Stimulated activated CD4-positive, alpha-beta T cell treated with anti-CD3 and anti-CD28 coated beads, Interleukin-15, amount 100 ng/mL, for 24 hours (primary cell): ENCODE measurements at places on chromosomes 6 and 20.

DNA sequence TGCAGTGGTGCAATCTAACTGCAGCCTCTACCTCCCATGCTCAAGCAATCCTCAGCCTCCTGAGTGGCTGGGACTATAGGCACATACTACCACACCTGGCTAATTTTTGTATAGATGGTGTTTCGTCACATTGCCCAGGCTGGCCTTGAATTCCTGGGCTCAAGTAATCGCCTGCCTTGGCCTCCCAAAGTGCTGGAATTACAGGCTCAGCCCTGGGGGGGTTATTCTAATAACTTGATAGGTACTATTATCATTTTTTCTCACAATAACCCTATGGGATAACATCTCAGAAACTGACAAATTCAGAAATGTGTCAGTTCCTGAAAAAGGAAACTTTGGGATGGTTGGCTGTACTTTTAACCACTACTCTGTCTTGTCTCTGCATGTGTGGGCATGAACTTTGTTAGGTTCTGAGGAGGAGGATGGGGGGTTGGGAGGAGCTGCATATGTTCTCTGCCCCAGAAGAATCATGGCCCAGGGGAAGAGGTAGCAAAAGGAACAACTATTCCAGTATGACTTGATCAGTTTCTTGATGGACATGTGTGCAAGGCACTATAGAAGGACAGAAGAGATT is 169.9 kb downstream of the CARMIL1 start:
- no peak for DNase-seq

DNA sequence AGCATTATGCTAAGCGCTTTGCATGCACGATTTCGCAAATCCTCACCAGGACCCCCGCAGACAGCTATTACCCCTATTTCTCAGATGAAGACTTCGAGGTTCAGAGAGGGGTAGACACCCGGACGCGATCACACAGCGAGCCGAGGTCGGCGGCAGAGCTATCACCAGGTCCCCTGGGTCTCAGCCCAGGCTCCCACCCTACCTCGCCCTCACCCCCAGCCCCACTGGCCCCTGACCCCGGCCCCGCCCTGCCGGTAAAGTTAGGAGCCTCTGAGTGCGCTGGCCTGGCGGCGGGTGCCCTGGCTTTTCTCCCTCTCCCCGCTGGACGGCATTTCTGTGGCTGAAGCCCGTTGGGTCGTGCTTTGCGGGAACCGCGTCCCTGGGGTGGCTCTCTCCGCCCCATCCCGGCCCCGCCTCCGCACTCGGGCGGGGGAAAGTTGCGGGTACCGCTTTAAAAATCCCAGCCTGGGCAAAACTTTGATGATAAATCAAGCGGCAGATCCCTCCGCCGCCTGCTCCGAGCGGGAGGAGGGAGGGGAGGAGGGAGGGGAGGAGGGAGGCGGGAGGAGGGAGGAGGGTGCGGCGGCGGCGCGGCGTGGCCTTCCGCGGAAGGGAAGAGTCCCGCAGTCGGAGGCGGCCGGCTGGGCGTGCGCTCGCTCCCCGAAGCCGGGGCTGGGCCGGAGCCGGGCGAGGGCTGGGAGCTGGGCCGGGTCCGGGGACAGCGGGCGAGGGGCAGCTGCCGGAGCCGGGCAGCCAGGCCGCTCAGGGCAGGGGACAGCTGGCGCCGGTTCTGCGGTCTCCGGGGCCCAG is at the start of gene VSTM2L:
VSTM2L (plus strand) TSS at position 624 of the 810 bp plus-strand sequence. CDS start 224 bp downstream, outside the sequence.
- peak; percentile 37 for DNase-seq

DNA sequence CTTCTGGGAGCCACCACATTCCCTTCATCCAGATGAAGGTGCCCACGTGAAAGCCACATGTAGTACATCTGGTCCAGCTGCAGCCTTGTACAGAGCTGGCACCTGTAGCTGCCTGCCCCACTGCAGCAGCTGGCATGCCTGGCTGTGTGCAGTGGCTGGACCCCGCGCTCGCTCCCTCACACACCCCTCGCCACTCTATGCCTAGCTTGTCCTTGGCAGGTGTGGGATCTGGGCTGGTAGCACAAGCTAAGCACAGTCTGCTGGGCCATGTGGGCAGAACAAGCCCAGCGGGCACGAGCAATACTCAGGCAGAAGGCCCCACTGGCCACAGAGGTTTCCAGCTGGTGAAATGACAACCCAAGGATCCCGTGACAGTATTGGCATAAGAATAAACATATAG is 199.4 kb upstream of the PRND start:
- DNase-seq, result no peak

DNA sequence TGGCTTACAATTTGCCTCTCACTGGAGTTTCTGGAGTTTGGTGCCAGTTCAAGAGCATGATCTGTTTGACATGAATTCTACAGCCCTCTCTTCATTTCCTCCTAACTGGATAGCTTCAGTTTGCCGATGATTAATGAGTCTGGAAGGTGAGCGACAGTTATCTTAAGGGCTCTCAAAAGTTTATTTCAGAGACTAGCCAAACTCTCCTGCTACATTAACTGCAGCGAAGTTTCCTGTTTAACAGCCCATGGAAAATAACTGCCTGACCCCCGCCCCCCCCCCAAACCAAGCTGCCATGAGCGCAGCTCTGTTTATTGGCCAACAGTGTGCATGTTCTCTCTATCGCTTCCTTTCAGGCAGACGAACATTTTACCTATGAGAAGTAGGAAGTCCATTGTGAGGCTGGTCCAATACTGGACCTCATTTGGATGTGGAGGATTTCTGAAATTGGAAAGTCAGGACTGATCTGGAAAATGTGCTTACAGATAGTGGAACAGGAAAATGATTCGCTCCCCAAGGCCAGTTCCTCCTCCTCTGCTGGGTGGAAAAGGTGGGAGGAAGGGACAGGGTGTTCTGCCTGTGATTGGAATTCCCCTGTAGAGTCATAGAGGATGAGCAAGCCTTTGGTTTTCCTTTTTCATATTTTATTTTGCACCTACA is 522.2 kb upstream of the JAG1 start:
- DNase-seq, result no peak

DNA sequence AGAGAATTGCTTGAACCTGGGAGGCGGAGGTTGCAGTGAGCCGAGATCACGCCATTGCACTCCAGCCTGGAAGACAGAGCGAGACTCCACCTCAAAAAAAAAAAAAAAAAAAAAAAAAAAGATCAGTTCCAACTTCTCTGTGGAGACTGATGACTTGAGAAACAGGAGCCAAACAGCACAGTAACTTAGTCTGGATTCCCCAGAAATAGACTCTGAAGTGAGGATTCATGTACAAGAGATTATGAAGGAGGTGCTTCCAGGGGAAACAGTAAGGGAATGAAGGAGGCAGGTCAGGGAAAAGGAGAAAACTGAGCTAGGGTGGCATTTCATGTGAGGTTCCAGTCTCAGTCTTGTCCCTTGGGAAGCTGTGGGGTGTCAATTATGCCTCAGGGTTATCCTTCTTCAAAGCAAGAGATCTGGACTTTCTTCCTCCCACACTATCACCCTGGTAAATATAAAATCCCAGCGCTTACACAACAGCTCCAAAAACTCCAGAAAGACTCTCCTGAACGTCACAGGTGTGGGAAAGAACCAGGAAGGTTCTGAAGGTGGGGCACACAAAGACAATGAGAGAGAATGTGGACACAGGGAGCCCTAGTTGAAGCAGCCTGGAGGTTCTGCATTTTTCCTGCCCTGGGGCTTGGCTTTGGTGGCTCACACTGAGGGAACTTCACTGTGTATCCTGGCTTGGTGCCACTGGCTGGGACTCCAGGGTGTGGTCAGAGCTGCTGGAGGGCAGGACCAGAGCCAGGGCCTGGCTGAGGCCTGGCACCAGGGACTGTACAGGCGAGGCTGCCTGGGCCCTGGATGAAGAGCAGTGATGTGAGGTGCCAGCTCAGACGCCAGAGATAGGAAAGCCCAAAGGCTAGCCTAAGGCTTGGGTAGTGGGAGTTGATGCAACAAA is 46.8 kb downstream of the PCNA start:
- no peak for DNase-seq

DNA sequence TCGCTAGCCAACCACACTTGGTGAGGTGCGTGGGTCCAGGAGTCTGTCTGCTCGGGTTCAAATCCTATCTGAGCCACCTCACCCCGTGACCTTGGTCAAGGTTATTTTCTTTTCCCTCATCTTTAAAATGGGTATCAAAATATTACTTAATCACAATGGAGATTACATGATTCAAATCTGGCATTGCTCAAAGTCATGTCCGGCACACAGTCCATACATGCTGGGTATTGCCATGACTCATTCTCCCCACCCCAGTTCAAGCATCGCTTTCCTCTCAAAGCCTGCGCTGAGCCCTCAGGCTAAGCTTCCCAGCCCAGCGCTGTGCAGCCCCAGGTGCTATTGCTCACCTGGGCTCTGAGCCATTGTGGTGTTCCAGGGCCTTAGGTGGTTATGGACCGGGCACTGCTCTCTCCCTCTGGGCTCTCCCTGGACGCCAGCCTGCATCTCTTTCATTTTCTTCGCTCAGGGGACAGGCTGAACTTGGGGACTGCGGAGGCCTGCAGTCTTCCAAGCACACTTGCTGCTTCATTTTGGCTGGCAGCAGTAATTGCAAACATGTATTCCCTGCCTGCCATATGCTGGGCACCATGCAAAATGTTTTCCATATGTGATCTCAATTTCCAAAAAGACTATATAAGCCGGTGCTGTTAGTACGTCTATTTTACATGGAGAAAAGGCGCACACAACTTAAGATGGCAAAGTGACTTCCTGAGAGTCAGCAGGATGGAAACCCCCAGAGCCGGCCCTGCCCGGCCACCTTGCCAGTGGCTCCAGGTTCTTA is 27.3 kb downstream of the WRNIP1 start:
- DNase-seq, result no peak

DNA sequence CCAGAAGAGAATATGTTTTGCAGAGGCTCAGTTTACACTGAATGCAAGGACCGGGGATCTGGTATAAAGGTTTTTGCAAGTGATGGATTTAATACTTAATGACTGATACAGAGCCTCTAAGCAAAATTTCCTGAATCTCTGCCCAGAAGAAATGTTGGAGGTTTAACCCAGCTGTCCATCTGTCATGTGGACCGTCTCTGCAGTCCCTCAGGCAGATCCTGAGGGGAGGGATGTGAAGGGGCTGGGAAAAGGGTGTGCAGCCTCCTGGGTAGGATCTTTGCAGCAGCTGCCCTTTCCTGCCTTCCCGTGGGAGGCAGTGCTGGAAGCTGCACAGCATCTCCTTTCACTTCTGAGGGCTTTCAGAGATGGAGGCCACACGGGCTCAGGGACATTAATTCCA is 207.0 kb downstream of the SLC24A3 start:
- no peak for DNase-seq

DNA sequence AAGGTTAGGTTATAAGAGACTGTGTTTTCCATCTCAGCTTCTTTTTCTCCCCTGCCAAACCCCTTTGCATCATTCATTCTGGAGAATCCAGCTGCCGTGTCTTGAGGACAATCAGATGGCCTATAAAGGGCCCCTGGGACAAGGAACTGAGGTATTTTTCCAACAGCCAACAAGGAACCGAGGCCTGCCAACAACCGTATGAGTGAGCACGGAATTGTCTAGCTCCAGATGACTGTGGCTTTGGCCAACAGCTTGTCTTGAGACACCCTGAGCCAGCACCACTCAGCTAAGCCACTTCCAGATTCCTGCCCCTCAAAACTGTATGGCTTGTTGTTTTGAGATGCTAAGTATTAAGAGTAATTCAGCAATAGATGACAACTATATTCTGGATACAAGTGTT is 433.7 kb upstream of the HSF2 start:
- DNase-seq, result no peak

DNA sequence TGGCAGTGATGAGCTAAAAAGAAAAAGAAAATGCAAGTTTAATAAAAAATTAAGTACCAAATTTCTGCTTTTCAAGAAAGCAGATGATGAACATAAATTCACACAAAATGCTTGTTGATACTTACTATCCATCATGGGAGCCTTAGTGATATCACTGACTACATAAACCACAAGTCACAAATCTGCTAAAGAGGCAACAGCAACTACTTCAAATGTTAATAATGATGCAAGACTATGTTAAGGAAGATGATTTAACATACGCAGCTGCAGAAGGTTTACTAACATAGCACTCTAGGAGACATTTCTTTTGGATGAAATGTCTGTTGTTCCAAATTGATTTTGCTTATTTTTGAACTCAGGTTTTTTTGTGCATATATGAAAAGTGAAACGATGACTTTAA is 18.6 kb downstream of the FYN start:
- no peak for DNase-seq

- no peak for DNase-seq
Observed at GRCh38 chr6:14193524-14193923, 76.0 kb downstream of the CD83 start.

DNA sequence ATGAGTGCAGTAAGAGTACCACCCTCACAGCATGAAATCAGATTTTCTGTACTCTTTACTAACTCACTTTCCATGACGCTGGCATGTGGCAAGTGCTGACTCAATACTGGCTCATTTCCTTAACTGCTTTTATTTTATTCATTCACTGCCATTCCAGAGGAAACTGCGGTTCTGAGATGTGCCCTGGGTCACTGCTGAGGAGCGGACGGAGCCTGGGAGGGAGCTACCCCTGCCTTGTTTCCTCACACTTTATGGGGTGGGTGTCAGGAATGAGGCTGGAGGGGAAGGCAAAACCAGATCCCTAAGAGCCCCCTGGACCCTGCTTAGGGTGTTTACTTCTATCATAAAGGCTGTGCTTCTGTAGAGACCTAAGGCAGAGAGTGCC is 14.4 kb downstream of the NT5E start:
- peak; percentile 65 for DNase-seq

GRCh38 chr6:152625213-152625612 is 11.9 kb downstream of the SYNE1 start:
- no peak for DNase-seq

DNA sequence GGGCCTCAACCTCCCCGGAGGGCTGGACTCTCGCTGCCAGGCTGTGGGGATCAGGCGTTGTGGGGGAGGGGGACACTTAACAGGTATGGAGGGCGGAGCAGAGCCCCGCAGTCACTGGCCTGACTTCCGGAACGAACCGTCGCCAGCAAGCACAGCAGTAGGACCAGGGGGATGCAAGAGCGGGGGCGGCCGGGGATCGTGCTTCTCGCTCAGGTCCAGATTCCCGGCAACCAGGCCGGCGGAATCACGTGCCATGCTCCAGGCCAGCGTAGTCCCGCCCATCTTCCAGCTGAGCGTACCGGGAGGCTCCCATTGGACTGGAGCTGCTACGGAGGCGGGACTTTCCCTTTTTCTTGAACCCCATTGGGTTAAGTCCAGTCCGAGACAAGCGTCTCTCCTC is 10.0 kb upstream of the POU5F1 start:
- DNase-seq, result peak; percentile 71

DNA sequence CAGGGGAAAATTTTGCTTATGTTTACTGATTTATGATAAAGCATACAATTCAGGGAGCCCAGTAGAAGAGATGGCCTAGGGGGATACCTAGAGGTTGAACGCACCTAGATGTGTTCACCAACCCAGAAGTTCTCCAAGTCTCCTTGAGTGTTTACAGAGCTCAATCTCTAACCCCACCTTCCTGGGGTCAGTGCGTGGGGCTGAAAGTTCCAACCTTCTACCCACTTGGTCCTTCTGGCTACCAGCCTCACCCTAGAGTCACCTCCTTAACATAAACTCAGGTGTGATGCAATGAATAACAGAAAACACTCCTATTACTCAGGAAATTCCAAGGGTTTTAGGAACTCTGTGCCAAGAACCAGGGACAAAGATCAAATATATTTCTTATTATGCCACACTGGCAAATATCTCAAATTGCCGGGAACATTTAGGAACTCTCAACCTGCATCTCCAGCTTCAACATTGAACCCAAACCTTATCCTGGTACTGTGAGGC is 26.4 kb downstream of the AFG1L start:
- no peak for DNase-seq

GRCh38 chr6:27838945-27839625 is 73.1 kb downstream of the OR2B2 start:
- peak; percentile 34 for DNase-seq
